ENCODE measurements at places on chromosomes 16 and 17.

DNA sequence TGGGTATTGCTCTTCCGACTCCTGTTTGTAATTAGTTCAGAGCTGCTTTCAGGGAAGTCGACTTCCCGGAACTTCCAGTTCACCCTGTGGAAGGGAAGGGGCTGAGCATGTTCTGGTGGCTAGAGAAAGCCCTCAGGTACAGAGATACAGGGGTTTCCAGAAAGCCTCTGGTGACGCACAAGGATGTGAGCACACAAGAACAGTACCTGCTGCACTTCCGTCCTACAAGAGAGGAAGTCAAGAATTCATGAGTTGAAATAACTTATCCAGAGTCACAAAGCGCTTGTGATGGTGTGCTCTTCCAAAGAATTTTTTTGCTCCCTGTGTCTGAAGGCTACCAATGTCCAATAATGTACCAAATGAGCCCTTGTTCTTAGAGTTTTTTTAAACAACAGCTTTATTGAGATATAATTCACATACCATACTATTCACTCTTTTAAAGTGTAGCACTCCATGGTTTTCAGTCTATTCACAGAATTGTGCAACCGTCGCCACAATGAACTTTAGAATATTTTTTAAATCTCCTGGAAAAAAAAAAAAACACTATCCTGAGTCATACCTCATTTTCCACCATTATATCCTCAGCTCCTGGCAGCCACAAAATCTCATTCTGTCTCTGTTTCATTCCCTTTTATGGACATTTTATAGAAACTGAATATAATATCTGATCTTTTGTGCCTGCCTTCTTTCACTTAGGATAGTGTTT is 327.6 kb downstream of the CDH13 start:
- H3K4me3 ChIP-seq: no peak overlapping the region
- no peaks in the 10 kb centered on the region for H3K36me3 ChIP-seq
- no peaks in the 10 kb centered on the region for H3K27me3 ChIP-seq
- DNase-seq: no peak
- H3K4me1 ChIP-seq: no peaks in the 10 kb centered on the region

DNA sequence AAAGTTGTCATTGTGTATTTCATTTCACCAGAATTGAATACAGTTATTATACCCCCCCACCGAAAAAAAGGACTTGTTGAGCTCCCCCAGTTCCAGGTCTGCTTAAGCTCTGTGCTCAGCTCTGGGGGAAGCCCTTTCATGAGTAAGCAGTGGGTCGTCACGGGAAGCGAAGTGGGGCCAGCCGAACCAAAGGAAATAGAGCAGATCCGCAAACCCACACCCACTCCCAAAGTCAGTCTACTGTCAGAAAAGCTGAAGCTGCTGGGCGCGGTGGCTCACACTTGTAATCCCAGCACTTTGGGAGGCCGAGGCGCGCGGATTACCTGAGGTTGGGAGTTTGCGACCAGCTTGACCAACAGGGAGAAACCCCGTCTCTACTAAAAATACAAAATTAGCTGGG is 50.1 kb downstream of the PECAM1 start:
- H3K4me3 ChIP-seq: no peak overlapping the region
- DNase-seq: no peak
- no peaks in the 10 kb centered on the region for H3K27me3 ChIP-seq
- peaks cover 46% of the 10 kb centered on the region for H3K4me1 ChIP-seq
- no peak overlapping the region for H3K27ac ChIP-seq

GRCh38 chr16:8511464-8511863 is 78.8 kb downstream of the TMEM114 start:
- no peak for DNase-seq
- no peak overlapping the region for H3K27ac ChIP-seq
- H3K4me3 ChIP-seq: no peak overlapping the region
- no peaks in the 10 kb centered on the region for H3K4me1 ChIP-seq

DNA sequence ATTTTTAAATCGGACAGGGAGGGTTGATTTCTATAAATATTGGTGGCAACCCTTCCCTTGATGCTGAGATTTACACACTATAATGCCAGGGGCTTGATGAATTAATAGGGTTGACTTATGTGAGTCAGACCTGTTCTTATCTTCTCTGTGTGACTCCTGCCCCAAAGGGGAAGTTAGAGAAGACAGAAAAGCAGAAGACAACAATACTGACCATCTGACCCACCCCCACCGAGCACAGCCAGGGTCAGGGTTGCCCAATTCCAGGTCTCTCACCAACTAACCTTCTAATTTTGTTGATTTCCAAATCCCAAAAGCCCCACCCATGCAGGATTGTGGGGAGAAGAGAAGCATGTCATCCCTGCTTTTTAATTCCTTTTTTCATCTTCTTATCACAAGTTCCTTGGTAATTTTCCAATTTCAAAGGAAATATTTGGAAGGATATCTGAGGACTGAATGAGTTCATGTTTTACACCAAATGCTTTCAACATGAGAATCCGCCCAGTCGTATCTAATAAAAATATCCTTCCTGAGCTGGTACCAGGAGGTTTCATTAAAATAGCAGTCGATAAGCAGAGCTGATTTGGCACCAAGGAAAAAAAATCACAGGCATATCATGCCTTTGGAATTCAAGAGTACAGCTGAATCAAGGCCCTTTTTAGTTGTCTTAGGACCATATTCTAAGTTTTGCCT is 603.4 kb upstream of the CDH11 start:
- H3K27ac ChIP-seq: no peak overlapping the region
- H3K4me1 ChIP-seq: no peaks in the 10 kb centered on the region
- no peak overlapping the region for H3K4me3 ChIP-seq
- no peaks in the 10 kb centered on the region for H3K36me3 ChIP-seq
- H3K27me3 ChIP-seq: no peaks in the 10 kb centered on the region

GRCh38 chr17:59752446-59752845 is 45.0 kb downstream of the VMP1 start:
- no peak for DNase-seq
- H3K4me3 ChIP-seq: no peak overlapping the region
- H3K27me3 ChIP-seq: no peaks in the 10 kb centered on the region

GRCh38 chr16:3716831-3717234 is 491 bp downstream of the TRAP1 start:
- no peaks in the 10 kb centered on the region for H3K36me3 ChIP-seq
- peaks cover 27% of the 10 kb centered on the region for H3K4me1 ChIP-seq

DNA sequence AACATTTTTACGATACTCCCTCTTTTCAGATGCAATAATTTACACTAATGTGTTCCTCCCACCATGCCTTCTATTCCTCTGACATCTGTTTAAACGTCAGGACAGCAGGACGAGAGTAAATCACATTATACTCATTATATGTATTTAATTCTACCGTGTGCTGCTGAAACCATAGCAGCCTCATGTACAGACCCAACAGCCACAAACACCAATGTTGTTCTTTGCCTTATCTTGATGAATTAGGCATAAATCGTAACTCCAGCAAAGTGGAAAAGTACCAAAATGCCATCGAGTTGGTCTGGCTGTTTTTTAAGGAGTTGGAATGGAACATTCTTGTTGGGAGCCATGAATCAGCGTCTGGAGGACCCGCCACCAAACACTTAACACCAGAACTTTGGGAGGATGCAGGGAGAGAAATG is 82.9 kb upstream of the FOXF1 start:
- H3K27me3 ChIP-seq: no peaks in the 10 kb centered on the region
- no peak overlapping the region for H3K27ac ChIP-seq
- no peak overlapping the region for H3K4me3 ChIP-seq
- H3K36me3 ChIP-seq: no peaks in the 10 kb centered on the region
- peaks cover 73% of the 10 kb centered on the region for H3K4me1 ChIP-seq
- no peak for DNase-seq

- peaks cover 10% of the 10 kb centered on the region for H3K4me1 ChIP-seq
- H3K27ac ChIP-seq: no peak overlapping the region
- no peak for DNase-seq
- H3K27me3 ChIP-seq: no peaks in the 10 kb centered on the region
Observed at GRCh38 chr17:17528696-17529652, 32.8 kb upstream of the RASD1 start.

GRCh38 chr16:71296584-71297340 is 7.6 kb upstream of the CMTR2 start:
- no peak overlapping the region for H3K4me3 ChIP-seq
- DNase-seq: no peak
- H3K27me3 ChIP-seq: no peaks in the 10 kb centered on the region

- no peak for DNase-seq
- no peak overlapping the region for H3K4me3 ChIP-seq
- peaks cover 5% of the 10 kb centered on the region for H3K36me3 ChIP-seq
- peaks cover 27% of the 10 kb centered on the region for H3K4me1 ChIP-seq
- H3K27me3 ChIP-seq: no peaks in the 10 kb centered on the region
Observed at GRCh38 chr17:45138911-45139532, 3.5 kb downstream of the ACBD4 start.

GRCh38 chr17:13374203-13375143 is 227.3 kb downstream of the HS3ST3A1 start:
- no peak overlapping the region for H3K4me3 ChIP-seq
- no peak for DNase-seq

- H3K36me3 ChIP-seq: peaks cover 34% of the 10 kb centered on the region
- no peaks in the 10 kb centered on the region for H3K27me3 ChIP-seq
- H3K4me1 ChIP-seq: peaks cover 13% of the 10 kb centered on the region
- no peak overlapping the region for H3K4me3 ChIP-seq
- H3K27ac ChIP-seq: no peak overlapping the region
Observed at GRCh38 chr17:42547001-42547461, 5.7 kb upstream of the HSD17B1 start.

GRCh38 chr17:64339516-64340490 is 50.9 kb downstream of the PECAM1 start:
- H3K36me3 ChIP-seq: no peaks in the 10 kb centered on the region
- no peak overlapping the region for H3K27ac ChIP-seq
- no peaks in the 10 kb centered on the region for H3K27me3 ChIP-seq
- H3K4me1 ChIP-seq: peaks cover 63% of the 10 kb centered on the region
- H3K4me3 ChIP-seq: no peak overlapping the region
- DNase-seq: no peak
